ENCODE measurements at places on chromosomes 12 and 14.

DNA sequence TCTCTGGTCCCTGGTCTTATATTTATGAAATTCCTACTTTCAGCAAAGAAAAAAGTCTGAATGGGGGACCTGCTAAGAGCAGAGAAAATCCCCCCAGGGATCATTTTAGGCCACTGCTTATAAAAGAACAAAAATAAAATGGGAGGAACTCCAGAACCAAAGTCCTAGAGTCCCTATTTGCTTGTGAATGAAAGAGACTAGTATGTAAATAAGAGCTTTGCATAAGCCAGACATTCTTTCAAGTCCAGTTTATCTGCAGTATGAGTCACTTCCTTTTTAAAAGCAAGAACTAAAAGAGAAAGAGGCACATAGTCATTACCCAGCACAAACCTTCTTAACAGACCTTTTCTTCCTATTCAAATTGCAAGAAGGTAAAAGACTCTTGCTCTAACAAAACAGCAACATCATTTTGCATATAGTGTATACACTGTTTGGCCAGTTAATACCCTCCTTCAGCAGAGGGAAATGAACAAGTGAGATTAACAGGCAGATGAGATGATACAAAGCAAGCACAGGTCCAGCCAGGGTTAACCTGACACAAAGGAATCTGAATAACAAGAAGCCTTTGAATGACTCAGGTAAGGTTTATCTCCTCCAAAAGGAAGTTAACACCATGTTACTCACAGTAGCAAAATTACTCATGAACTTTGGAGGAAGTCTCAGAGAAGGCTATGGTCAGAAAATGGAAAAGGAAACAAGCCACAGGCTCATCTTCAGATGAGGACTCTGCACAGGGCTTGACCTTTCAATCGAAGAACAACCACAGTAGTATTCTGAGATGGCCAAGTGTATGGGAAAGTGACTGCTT is 87.3 kb downstream of the PHLDA1 start:
- DNase-seq, result peak; percentile 77

DNA sequence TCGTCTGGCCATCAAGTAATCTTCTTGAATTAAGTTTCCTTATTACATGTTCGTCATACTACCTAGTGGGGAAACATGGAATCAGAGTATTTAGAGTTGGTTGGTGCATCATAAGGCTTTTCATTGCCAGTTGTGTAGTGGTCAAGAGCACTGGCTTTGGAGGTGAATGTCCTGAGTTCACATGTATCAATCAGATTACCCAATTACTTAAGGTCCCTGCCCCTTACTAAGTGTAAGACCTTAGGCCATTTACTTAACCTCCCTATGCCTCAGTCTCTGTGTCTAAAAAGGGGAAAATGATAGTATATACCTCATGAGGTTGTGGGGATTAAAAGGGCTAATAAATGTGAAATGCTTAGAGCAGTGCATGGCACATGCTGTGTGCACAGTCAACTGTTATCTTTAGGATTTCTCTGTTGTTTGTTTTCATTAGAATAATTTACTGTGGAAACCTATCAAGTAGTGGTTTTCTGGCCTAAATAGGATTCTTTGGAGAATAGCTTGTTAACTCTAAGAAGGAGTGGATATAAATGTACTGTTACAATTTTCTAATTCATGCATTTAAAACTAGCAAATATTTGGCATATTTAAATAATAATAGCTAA is 27.0 kb downstream of the MSRB3 start:
- no peak for DNase-seq

- DNase-seq, result no peak
These were observed 1.7 kb downstream of the LARP4 start for GRCh38 chr12:50402264-50403000.

DNA sequence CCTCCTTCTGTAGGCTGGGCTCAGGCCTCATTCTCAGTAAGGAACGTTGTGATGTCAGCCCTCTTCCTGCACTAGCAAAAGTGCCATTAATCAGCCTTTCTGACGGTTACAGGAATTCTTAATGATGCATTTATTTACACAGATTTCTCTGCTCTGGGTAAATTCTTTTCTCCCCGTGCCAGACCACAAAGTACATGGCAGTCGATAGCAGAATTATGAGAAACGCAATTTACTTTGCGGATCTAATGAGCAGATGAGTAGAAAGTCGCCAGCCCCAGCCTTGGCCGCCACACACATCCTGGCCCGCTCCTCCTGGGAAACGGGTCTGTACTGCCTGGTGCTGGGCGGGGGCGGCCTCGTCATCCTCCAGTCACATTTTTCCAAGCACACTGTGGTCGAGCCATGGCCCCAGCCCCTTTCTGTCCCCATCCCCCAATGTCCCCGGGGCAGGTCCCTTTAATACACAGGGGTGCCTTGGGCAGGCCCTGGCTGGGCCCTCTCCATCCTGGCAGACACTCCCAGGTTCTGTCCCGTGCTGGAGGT is 25.9 kb downstream of the NOC4L start:
- no peak for DNase-seq

- peak; percentile 74 for DNase-seq
These were observed at the start of gene STYK1 for GRCh38 chr12:10673659-10674384. Gene STYK1 (minus strand): TSS chr12:10674052. CDS start chr12:10634618, 39,434 bp downstream.

DNA sequence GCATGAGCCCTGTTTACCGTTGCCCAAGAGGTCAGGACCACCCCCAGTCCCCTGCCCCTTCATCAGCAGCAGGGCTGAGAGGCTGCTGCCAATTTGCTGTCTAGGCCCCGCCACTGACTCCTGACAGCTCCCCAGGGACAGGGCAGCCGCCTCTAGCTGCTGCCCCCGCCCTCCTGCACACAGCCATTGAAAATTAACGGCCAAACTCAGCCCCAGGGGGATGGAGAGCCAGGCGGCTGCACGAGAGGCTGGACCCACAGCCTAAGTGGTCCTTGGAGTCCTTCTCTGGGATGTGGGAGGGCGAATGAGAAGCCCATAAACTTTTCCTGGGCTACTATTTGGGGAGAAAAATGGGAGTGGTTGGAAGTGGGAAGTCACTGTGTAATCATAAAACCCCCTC is 4.6 kb downstream of the FOXN4 start:
- no peak for DNase-seq

GRCh38 chr14:95776798-95777534 is 63.0 kb upstream of the TCL1A start:
- no peak for DNase-seq

Data from CD4-positive, alpha-beta T cell treated with Interleukin-4 for 4 hours (primary cell).